ENCODE measurements at places on chromosomes 5 and 9.

- DNase-seq: no peak
Measured at GRCh38 chr5:71703941-71704340, 15.1 kb upstream of the CARTPT start.

GRCh38 chr9:304519-305185, 90.0 kb downstream of the DOCK8 start:
- no peak for DNase-seq

DNA sequence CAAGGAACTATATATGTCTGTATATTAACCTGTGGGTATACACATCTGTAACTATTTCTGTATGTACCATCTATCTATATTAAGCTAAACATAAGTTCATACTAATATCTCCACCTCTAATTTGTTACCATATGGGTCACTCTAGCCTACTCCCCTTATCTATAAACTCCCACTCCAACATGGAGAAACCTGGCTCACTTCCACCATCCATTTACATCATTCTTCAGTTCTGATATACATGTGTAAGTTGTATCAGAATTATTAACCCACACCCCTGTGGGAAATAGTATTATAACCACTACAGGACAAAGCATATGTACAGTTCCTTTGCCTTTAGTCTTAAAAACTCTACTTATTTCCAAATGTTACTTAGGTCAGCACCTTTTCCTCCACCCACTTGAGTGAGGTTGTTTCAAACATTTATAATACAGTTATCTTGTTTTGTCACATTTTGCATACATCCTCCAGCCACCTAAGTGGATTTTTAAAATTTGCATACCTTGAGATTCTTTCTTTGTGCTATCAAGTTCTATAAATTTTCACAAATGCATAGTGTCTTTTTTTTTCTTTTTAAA, 10.6 kb downstream of the NDFIP1 start:
- no peak for DNase-seq

- DNase-seq: no peak
Measured at GRCh38 chr5:124402144-124402581, 344.3 kb downstream of the ZNF608 start.

DNA sequence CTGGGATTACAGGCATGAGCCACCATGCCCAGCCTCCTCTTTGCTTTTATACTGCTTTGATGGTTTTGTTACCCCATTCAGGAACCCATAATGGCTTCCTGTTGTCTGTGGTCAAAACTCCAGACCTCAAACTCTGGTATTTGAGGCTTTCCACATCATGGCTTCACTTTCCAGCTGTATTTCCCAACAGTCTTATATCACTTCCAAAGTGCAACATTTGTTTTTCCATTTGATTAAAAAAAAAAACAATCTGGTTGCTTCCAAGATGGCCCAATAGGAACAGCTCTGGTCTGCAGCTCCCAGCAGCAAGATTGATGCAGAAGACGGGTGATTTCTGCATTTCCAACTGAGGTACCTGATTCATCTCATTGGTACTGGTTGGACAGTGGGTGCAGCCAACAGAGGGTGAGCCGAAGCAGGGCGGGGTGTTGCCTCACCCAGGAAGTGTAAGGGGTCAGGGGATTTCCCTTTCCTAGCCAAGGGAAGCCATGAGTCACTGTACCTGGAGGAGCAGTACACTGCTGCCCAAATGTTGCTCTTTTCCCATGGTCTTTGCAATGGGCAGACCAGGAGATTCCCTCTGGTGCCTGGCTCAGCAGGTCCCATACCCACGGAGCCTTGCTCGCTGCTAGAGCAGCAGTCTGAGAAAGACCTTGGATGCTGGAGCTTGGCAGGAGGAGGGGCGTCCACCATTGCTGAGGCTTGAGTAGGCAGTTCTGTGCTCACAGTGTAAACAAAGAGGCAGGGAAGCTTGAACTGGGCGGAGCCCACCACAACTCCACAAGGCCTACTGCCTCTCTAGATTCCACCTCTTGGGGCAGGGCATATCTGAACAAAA, 458.4 kb downstream of the KDM4C start:
- no peak for DNase-seq

GRCh38 chr5:53288511-53288910, 179.0 kb upstream of the MOCS2 start:
- no peak for DNase-seq

GRCh38 chr5:134649163-134649835, 714 bp downstream of the SEC24A start:
- DNase-seq: no peak

DNA sequence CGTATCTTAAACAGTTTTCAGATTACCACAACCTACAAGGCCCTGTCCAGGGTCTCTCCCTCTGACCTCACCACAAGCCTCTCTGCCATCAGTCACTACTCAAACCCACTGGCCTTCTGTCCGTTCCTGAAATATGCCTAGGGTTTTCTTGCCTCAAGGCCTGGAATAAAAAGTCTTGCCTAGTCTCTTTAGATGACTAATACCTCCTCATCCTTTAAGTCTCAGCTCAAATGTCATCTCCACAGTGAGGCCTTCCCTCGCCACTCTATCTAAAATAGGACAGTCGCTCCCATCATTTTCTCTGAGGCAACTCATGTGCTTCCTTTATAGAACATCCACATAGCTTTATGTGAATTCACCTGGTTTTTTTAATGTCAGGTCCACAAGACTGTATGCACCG, 5.2 kb downstream of the DENND1A start:
- DNase-seq: no peak

DNA sequence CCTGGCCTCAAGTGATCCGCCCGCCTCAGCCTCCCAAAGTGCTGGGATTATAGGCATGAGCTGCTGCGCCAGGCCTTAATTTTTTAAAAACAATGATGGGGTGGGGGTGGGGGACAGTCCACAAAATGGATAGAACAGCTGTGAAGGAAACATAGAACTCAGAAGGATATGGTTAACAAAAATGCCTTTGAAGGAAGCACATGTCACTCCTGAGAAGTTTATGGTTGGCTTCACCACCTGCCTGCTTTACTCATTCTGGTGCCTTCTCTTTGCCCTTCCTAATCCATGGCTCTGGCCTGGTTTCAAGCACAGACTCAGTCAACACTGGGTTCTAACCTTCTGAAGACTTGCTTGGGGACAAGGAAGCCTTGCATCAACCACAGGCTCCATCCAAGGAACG, 10.3 kb downstream of the BAG1 start:
- no peak for DNase-seq

- DNase-seq: no peak
Measured at GRCh38 chr5:126984632-126985031, 45.7 kb downstream of the MARCHF3 start.

DNA sequence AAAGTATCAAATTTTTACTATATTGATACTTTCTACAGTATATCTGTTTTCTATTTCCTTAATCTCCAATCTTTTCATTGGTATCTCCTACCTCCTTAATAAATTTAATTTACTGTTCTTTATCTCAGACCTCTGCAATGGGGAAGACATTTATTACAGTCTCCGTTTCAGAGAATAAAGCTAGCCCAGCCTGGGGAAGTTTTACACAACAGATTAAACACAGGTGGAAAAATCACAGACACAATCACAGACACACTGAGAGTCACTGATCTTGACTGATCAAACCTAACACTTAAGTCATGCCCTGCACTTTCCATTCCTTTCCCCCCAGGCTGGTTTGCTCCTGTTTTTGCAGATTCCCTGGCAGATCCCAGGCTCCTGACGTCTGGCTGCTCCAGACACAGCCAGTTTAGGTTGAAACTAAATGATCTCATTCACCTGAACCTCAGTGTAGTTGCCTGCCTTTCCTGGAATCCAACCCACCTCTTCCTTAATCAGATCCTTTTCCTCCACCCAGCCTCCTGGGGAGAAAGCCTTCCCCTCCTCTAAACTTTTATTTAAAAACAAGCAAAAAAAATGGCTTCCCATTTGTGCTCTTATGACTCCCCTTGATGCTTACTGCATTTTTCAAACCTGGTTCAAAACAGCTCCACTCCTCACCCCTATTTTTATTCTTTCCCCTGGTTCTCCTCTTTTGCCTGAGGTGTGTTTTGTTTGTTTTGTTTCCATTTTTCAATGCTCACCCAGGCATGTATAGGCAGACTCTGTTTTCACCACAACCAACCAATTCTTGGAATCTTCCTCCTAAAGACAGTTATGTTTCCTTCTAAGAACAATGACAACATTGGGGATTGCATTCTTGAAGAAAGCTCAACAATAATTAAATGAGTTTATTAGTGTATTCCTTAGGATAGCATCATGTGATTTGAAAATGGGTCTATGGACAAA, 29.5 kb upstream of the OSMR start:
- DNase-seq: no peak

GRCh38 chr5:107812570-107813141, 141.9 kb upstream of the EFNA5 start:
- DNase-seq: no peak

- no peak for DNase-seq
Measured at GRCh38 chr9:129008469-129008965, 19.6 kb downstream of the SH3GLB2 start.

GRCh38 chr5:106876665-106877194, 794.0 kb downstream of the EFNA5 start:
- no peak for DNase-seq

GRCh38 chr5:99449786-99450185, 521.0 kb upstream of the CHD1 start:
- DNase-seq: no peak

DNA sequence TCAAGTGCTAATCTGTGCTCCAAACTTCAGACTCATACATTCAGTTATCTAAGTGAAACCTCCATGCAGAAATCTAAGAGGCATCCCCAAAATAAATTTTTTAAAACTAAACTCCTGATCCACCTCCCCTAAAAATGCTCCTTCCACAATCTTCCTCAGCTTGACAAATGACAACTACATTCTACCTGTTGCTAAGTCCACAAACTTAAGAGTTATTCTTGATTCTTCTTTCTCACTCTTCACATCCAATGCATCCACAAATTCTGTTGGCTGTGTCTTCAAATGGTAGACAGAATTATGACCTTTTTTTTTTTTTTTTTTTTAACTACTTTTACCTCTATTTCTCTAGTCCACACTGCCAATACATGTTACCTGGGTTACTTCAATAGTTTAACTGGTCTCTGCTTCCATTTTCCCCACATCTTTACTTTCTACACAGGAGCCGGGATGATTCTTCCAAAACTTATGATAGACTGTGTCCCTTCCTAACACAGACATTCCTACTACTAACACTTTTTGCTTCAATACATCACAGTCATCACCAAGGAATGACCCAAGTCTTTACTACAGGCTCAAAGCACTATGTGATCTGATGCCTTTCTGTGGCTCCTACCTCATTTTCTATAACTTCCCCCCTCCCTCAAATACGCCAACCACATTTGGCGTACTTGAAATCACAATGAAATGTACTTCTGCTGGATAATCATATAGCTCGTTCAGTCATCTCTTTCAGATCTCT, 143.6 kb downstream of the PDE4D start:
- DNase-seq: no peak

- DNase-seq: no peak
Measured at GRCh38 chr5:168327451-168327850, 36.0 kb downstream of the WWC1 start.

DNA sequence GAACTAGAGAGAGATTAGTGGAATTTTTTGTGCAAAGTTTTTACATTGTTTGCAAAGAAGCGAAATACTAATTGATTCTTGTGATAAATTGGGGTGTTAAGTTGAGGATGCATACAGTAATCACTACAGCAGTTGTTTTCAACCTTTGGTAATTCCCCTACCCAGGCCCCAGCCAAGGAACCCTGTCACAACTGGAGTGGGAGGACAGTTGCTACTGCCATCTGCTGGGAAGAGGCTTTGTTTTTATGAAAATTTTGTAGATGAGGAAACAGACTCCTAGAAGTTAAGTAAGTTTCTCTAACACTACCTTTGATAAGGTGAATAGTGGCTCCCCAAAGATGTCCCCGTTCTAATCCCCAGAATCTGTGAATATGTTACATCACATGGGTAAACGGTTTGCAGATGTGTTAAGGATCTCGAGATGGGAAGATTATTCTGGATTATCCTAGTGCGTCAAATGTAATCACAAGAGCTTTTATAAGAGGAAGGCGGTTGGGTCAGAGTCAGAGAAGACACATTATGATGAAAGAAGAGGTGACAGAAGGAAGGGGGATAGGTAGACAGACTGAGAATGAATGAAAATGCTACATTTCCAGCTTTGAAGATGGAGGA, 34.0 kb upstream of the PPP1R2B start:
- DNase-seq: no peak

GRCh38 chr9:32423371-32423770, 38.9 kb downstream of the ACO1 start:
- no peak for DNase-seq

GRCh38 chr5:90581956-90582355, 23.4 kb downstream of the ADGRV1 start:
- DNase-seq: no peak

GRCh38 chr9:35366627-35367026, 123.3 kb upstream of the RUSC2 start:
- DNase-seq: no peak

DNA sequence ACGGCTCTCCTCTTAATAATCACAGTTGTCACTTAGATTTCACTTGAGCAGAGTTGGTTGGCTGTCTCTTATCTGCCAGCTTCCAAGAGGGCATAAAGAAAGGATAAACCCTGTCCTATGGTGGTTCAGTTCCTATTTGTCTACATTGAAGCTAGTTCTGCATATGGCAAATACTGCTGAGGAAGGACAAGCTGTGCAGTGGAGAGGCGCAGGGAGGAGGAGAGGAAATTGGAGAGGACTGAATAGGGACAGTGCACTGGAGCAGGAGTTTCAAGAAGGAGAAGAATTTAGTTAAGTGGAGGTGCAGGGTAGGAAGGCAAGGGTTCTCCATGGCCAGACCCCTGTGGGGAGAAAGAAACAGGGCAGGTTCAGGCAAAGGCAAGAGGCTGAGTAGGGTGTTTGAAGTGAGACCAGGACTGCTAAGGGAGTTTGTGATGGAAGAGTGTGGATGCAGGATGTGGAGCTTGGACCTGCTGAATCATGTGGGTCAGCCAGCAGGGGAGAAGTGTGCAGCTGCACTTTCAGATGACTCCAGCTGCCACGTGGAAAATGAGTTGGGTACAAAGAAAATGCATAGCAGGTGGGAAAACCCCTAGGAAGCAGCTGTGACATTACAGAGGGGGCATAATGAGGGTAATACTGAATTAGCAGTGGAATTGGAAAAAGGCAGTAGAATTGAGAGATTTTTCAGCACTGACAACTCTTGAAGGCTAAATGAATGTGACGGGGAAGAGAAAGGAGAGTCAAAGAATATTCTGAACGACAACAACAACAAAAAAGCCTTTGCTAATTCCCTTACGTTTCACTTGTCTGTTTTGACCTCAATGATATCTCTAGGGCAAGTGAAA, 66.8 kb downstream of the MAMDC2 start:
- no peak for DNase-seq

GRCh38 chr5:27216367-27216950, 178.1 kb upstream of the CDH9 start:
- no peak for DNase-seq

- DNase-seq: no peak
Measured at GRCh38 chr5:95973793-95974325, 12.2 kb upstream of the ELL2 start.

DNA sequence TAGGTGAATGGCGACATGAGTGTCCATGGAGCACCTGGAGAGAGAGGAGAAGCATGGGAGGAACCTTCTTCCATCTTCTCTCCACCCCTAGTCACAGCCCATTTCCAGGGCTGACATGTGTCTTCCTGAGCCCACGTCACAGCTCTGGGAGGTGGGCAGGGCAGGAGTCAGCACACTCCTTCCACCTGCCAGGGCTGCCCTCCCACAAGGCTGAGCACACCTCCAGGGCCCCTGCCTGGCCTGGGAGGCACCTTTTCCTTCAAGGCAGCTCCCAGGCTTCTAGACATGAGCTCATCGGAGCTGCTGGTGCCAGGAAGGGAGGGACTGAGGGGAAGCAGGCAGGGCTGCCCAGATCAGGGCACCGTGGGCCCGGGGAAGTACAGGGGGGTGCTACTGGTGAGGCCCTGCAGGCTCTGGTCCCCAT, 13.6 kb upstream of the SYNPO start:
- no peak for DNase-seq

Data from stimulated activated CD4-positive, alpha-beta T cell treated with anti-CD3 and anti-CD28 coated beads, Interleukin-12 subunit alpha, Interleukin-12 subunit beta, amount 100 ng/mL, for 24 hours (primary cell).